ENCODE measurements at places on chromosomes 5 and 9.

- DNase-seq: no peak
These were observed 209.5 kb downstream of the MEF2C start for GRCh38 chr5:88673253-88674105.

DNA sequence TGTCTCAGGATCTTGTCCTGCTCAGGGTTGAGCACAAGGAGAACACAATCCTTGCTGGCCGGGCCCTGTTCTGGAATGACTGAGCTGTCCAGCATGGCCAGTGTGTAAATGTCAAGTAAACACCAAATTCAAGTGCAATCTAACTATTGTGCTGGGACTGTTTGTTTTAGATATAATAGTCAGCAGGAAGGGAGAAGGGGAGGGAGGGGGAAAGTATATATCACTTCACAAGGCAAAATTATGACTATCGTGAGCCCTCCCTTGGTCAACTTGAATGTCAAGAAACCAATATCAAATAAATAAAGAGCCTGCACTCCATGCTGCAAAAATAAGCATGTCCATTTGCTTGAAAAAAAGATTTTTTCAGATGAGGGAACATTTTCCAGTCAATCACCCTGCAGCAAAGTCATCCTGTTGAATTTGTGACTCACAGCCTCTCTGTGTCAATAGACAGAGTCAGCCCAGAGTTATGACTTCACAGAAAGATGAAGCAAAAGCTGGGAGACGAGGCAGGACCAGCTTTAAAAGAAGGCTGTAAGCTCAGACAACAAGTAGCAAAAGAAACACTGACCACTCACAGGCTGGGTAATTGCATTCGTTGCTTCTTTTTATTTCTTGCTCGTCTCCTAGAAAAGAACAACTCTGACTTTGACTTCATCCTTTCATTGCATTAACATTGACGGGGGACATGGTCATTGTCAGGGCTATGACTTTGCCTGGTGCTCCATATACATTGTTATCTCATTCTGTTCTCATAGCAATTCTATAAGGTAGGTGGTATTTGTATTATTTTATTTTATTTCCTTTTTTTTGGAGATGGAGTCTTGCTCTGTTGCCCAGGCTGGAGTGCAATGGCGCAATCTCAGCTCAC is 15.3 kb upstream of the KLF4 start:
- no peak for DNase-seq

DNA sequence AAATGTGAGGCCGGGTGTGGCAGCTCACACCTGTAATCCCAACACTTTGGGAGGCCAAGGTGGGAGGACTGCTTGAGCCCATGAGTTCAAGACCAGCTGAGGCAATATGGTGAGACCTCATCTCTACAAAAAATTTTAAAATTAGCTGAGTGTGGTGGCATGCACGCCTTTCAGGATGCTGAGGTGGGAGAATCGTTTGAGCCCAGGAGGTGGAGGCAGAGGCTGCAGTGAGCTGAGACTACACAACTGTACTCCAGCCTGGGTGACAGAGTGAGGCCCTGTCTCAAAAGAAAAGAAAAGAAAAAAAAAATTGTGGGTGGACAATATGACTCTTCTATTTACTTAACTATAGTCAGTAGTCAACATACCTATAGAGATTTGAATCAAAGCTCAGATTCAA is 4.8 kb downstream of the CHD1 start:
- DNase-seq: no peak

GRCh38 chr5:117800261-117800660 is 1188.1 kb downstream of the DTWD2 start:
- no peak for DNase-seq

DNA sequence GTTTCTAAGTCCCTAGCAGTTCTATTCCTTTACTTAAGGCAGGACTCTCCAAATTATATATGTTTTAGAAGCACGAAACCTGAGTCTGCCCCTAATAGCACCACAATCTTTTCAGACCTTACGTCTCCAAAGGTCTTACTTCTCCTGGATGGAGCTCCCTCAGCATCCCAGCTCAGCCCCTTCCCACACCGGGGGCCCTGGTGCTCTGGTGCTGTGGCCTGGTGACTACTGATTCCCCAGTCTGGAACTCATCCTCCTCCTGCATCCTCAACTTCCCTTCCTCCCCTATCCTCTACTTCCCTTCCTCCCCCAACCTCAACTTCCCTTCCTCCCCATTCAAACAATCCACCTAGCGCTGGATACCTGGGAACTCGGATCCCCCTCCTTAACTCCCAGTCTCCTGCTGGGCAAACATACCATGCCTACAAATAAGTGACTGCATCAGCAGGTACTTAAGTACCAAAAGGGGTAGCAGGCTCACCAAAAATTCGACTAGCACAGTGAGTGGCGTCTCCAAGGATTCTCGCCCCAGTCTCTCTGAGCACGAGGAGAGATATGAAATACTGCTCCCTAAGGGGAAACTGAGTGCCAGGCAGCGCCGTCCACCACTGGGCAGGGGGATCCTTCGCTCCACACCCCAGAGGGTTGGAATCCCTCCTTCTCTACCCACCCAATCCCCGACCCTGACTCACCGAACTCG is 831 bp downstream of the IGFBPL1 start:
- no peak for DNase-seq

DNA sequence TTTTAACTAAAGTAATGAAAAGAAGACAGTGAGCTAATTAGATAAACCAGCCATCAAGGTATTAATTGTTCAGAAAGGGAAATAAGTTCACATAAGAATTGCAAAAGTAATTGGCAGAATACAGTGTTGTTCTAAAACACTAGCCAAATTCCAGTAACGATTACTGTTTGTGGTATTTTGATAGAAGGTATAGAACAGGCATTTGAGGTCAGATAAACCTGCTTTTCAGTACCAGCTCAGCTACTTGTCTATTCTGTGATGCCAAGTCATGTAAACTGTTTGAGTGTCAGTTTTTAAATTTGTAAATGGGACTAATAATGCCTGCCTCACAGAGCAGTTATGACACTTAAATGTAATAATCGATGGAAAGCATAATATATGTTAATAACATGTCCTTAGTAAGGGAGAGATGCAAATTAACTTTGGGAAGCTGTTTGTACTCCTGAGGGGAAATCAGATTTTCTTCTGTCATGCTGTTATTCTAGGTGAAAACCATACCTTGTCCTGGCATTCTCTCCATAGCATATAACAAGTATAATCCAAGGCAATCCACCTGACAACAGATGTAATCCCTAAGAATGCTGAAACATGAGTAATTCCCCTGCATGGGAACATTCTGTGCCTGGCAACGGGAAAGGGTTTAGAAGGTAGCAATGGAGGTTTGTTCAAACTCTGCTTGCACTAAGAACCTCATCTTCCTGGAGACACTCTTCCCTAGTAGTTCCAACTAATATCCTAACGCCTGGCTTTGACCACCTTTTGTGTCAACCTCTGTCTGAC is 509.5 kb upstream of the PAPPA start:
- DNase-seq: no peak

GRCh38 chr9:132006677-132007370 is 72.8 kb downstream of the MED27 start:
- no peak for DNase-seq

DNA sequence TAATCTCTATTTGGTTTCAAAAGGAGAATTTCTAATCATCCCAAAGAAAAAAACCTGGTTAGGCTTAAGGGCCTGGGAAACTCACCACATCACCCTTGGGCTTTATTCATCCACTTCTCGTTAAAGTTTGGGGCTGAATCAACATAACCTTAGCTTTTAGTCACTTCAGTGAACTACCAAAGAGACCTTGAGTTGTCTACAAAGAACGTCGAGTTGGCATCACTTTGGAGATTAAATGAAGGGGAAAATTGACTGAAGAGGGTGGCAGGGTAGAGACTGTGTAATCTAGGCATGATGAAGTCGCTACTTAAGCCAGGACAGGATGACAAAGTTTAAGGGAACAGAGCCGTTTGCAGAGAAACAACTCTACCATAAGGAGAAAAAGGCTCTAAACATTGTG is 341.4 kb downstream of the RAB3C start:
- no peak for DNase-seq

- DNase-seq: no peak
These were observed 8.2 kb downstream of the ZBTB43 start for GRCh38 chr9:126813072-126813471.

GRCh38 chr9:91720751-91721705 is 229.0 kb downstream of the ROR2 start:
- no peak for DNase-seq

DNA sequence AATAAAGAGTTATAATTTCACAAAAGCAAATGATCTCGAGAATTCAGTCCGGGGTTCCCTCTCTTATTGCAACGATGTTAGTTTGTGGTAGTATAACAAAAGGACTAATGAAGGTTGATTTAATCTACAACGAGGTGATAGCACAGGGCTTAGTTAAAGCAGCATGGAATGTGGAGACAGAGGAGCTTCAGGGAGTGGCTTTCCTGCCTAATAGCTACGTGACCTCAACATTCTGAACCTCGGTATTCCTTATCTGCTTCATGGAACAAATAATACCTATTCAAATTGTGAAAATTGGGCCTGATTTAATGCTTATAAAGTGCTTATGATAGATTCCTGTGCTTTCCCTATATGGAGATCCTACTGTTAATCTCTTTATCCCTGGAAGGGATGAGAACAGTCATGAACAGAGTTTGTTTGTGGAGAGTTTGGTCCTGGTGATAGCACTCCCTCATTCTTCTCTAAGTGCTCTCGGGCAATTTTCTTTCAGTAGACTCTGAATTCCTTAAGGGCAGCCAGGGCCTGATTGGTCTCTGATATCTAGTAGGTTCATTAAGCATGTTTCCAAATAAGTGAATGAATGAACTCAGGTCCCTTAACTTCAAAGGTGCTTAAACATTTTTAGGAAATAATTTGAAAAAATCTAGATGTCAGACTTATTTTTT is 104.1 kb upstream of the TUT7 start:
- no peak for DNase-seq

GRCh38 chr9:118594428-118594827 is 774.8 kb downstream of the BRINP1 start:
- DNase-seq: no peak

GRCh38 chr5:134417707-134418106 is 6.0 kb upstream of the CDKN2AIPNL start:
- DNase-seq: no peak

- DNase-seq: no peak
These were observed 12.5 kb upstream of the ZSWIM6 start for GRCh38 chr5:61319388-61320146.

GRCh38 chr5:72637058-72637457 is 129.8 kb upstream of the ZNF366 start:
- DNase-seq: no peak

DNA sequence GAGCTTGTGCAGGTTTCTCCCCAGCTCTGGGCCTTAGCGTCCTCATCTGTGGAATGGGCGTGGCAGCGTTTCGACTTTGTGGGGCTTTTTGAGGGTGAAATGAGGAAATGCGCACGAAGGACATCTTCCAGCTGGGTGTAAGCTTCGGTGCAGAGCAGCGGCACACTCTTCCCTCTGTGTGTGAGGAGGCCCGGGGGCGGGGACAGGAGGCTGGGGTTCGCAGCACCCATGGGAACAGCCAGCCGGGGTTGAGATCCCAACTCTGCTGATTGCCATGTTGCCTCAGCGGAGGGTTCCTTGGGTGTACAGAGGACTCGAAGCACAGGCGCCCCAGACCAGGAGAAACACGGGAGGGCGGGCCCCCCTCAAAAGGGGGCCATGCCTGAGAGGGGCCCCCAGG is 265.6 kb downstream of the NSG2 start:
- DNase-seq: no peak

All from stimulated activated CD4-positive, alpha-beta T cell treated with anti-CD3 and anti-CD28 coated beads, Interleukin-1b, Interleukin-23, amount 100 ng/mL, for 4 hours (primary cell).